ENCODE measurements at places on chromosomes 11 and 22.

GRCh38 chr11:112229746-112230433 is 3.7 kb downstream of the PTS start:
- DNase-seq: no peak

DNA sequence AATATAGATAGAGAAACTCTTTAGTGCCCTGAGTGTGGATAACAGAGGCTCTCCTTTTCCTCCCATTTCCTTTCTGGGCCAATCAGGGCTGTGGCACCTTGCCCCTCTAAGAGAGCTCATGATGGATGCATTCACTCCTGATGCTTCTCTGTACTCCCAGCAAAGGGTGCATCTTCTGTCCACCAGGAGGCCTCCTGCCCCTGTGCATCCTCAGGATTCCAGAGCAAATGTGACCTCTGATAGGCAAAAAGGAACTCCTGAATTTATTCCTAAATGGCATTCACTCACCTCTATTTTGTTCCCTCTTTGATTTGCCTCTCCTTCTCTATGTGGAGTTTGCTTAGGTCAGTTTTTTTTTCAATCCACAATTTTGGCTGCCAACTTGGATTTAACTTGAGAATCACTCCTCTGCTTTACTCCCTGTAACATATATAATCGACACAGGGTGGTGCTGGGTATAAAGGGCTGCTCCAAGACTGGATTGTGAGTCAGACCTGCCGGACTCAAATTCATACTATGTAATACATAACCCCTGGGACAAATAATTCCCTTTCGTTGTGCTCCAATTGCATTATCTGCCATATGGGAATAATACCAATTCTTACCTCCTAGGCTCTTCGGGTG is 1.1 kb upstream of the MRGPRX4 start:
- DNase-seq: no peak

GRCh38 chr11:104798789-104799188 is 99.5 kb downstream of the CASP12 start:
- no peak for DNase-seq

DNA sequence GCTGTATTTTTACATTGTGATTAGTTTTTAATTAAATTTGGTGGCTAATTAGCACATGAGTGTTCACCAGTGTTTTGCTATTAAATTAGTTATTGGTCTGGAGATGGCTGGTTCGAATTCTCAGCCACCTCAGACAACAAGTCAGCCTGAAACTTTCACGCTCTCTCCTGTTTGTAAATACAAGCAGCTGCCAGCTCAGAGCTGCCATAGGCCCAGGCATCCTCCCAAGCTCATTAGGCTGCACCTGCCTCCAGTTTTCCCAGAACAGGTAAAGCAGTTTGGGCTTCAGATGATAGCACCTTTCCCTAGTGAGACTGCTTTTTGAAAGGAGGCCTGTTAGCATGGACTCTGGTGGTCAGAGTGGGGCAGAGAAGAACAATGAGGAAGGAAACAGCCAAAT is 156.8 kb downstream of the NAV2 start:
- DNase-seq: no peak

DNA sequence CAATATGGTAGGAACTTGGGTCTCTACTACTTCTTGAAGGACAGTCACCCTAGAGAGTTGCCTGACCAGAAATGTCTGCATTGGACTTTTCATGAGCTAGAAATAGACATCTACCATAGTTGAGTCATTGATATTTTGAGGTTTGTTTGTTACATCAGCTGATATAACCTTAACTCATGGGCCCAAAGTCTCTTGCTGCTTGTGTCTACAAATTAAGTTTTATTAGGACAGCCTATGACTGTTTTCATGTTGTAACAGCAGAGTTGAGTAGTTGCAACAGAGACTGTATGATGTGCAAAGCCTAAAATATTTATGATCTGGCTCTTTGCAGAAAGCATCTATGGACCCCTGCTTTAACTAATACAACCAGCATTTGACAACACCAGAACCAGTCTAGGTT is 155.3 kb downstream of the MIAT start:
- no peak for DNase-seq

DNA sequence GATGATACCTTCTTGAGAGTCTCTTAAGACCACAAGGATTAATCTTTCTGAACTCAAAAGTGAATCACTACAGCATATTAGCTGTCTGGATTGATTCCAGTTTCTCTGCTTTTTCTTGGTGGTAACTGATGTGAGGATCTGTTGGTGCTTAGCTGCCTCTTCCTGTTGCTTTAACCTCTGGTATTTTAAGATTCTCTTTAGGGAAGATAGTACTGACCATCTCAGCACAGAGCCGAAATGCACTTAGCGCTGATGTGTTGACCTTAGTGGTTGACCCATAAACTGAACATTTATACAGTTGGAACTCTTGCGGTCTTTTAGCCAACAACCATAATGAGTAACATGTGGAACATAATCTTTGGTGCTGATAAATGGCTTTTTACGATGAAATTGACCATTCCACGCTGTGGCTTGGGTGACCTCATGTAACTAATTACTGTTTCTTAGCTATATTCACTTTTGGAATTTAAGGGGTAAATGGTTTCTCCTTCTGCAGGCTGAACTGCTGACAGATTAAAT is 33.7 kb downstream of the APLP2 start:
- DNase-seq: no peak

DNA sequence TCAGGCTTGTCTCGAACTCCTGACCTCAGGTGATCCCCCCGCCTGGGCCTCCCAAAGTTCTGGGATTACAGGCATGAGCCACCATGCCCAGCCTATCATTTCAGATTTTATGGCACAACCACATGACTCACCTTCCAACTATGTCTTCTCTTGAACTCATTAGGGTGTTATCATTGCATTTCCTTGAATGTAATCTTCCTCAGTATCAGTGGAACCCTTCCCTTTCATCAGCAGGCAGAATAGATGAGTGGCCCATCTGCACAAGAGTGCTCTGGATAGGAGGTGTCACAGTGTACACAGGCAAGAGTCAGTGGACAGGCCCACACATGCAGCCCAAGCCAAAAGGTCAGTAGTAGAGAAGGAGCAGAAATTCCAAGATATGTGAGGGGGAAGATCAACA is 29.1 kb upstream of the AQP11 start:
- no peak for DNase-seq

DNA sequence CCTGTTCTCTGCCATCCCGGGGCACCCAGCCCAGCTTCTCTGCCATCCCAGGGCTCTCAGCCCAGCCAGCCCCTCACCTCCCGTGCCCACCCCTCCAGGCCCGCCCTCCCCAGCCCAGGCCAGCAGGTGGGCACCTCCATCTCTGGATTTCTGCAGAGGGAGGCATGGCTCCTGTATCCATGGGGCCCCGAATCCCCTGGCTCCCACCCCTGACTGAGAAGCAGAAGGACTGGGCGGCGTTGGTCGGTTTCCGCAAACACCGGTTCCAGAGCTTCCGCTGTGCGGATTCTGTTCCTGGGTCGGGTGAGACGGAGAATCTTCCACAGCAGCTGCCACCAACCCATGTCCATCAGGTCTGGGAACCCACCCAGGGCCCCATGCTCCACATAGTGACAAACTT is 240.3 kb downstream of the BRD1 start:
- no peak for DNase-seq

- DNase-seq: no peak
These were observed 55.0 kb upstream of the ZBTB44 start for GRCh38 chr11:130369713-130370112.

DNA sequence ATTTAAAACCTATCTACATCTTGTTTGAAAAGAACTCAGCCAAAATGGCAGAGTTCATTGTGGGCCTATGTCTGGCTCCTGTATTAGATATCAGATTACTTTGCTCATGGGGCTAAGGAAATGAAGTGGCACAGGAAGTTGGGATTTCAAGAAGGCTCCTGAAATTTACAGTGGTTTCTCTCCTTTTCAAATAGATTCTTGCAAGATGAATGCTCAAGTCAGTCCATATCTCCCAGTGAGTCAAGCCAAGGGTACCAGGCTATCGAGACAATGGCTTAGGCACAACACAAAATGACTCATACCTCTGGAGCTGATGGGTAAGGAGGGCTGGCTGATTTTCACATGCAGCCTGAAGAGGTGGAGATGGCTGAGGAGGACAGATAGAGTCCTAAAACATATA is 24.1 kb upstream of the APOA1 start:
- DNase-seq: no peak

GRCh38 chr11:27319072-27319471 is 43.9 kb downstream of the CCDC34 start:
- no peak for DNase-seq

DNA sequence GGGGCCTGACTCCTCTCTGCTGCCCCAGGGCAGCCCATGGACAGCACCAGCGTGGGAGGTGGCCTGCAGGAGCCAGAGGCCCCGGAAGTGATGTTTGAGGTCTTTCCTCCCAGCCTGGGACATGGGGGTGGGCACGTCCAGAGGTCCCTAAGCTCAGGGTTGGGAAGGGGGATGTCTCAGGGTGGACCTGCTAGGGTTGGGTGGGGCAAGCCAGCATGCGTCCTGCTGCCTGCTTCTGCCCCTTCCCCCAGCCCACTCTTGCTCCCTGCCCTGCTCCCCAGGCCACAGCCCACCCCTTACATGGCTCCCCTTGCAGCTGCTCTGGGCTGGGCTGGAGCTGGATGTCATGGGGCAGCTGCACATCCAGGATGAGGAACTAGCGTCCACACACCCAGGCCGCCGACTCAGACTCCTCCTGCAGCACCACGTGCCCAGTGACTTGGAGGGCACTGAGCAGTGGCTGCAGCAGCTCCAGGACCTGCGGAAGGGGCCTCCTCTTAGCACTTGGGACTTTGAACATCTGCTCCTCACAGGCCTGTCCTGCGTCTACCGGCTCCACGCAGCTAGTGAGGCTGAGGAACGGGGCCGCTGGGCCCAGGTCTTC is 1.3 kb downstream of the FAM180B start:
- DNase-seq: no peak

DNA sequence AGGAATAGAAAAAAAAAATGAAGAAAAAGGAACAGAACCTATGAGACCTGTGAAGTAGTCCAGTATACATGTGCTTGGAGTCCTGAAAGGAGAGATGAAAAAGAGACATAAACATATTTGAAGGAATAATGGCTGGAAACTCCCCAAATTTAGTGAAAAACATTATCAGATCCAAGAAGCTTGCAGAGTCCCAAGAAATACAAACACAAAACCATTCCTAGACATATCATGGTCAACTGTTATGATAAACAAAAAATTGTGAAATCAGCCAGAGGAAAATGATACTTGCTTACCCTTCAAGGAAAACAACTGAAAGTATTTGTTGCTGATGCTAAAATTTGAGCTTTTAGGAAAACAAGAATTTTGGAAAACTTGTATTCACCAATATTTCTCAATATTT is 250.1 kb downstream of the DDX10 start:
- DNase-seq: no peak

DNA sequence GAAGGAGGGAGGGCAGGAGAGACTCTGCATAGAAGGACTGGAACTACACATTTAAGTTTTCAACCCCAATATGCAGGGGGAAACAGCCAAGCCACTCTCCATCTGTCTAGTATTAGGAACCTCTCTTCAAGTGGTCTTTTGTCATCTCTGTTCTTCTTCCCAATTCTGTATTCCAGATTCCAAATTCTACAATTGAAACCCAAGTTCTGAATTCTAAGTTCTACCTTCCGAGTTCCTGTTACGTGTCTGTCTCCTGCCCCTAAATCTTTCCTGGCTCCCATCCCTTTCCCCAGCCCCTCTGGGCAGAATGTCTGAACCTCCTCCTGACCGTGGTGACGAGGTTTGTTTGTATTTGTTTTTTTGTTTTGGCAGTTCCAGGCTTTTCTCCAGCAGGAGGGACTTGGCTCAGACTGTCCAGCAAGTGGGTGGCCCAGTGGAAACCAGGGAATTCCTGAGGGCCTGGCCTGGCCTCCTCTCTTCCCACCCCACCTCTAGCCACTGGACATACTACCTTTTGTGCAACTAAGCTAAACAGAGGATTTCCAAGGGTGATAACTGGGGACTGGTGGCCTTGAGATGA is 1.6 kb upstream of the THOC5 start:
- DNase-seq: no peak

DNA sequence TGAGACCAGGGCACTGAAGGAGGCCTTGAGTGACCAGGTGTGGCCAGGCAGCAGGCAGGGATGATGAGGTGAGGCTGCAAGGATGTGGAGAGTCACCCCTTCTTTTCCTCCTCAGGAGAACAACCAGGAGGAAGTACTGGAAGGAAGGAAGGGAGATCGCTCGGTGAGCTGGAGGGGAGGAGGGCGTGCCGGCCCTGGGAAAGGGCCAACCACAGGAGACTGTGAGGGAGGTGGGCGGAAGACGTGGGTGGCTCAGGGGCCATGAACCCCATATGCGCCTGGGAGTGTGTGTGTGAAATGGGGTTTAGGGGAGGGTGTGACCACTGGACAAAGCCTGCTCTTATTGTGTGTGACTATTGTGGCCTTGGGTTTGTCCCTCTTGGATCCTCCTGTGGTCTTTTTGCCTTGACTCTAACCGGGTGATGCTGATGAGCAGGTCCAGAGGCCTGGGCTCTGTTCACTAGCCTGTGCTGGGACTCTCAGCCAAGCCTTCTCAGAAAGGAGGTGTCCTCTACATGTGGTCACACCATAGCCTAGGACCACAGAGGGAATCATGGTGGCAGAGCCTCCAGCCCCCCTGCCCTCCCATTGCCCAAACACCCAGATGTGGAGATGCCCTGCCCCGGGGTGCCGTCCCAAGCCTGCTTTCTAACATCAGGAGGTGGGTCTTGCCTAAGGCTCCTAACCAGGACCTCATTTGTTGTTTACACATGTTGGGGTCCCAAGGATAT is 41.3 kb upstream of the TUB start:
- DNase-seq: no peak

- no peak for DNase-seq
These were observed 29.6 kb downstream of the VSTM5 start for GRCh38 chr11:93820847-93821246.

GRCh38 chr11:61950035-61950547 is at the start of gene BEST1:
TSS of gene BEST1 (plus strand) at chr11:61950351. CDS start at chr11:61951807, 1,456 bp downstream.
- DNase-seq: no peak

DNA sequence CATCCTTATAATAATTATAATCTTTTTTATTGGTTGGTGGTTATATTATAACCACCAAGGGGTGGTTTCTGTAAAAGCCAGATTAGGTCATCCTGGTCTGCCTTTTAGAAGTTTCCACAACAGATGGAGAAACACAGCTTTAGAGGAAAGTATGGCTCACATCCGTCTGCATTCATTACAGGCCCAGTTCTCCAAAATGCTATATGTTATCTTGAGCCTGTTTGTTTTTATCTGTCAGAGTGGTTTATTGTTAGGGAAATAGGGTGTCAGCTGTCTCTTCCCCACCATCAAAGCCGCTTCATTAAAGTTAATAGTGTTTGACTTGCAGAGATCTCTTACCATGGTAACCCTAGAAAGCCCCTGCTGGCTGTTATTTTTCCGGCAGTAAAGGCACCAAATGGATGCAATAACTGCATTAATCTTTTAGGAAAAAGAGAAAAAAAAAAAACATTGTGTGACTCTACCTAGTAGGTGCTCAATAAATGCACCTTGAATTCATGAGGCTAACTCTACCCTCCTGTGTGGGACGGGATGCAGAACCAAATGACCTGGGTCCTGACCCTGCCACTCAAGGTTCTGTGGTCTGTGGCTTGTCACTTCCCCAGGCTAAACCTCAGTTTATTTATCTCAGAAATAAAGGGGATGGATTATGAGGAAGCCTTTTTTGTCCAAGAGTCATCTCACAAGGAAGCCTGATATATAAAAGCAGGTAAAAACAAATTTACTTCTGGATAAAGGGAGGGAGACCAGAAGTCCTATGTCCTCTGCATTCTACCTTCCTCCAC is 118.3 kb downstream of the WT1 start:
- no peak for DNase-seq
